ENCODE measurements at places on chromosomes 2 and 18.

GRCh38 chr2:32212295-32212694 is 46.6 kb downstream of the SLC30A6 start:
- no peak for DNase-seq

DNA sequence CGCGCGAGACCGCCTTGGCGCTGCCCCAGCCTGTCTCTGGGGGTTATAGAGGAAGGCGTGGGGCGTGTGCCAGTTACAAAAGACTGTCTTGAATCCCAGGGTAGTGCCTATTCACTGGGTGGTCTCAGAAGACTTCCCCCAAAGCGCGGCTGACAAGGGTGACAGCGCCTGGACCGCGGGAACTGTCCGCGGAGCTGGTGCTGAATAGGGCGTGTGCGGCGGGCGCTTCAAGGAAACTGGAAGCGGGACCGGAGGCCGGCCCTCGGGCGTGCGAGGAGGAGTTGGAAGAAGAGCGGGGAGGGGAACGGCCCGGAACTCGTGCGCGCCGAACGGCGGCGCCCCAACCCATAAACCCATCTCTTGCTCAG is 2.3 kb downstream of the EGR4 start:
- DNase-seq = no peak

DNA sequence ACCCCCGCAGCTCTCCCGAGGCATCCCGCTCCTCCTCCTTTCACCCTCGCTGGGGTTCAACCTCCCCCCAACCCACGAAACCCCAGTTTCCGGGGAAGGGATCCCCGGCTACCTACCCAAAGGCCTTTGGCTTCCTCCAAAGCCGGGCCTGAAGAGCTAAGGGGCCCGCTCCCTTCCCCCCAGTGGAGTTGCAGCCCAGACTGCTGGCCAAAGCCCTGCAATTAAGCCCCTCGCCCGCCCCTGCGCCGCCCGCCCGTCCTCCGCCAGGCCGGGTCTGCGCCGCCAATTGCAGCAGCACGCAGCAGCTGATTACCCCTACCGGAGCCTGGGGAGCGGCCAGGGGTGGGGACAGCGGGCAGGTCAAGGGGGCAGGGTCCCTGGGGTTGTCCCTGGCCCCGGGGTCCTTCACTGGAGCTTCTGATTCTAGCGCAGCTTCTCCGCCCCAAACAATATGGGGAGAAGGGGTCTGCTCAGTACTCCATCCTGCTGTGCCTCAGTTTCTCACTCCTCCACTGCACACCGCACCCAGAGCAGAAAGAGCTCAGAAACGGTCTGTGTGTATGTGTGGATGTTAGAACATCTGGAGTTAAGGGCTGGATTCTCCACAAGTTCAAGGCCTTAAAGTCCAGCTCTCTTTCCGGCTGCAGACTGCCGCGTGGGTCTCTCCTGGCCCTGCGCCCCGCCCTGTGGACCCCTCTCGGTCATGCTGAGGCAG is 16.9 kb downstream of the WNT10A start:
- DNase-seq = no peak

- DNase-seq = no peak
Observed at GRCh38 chr2:135525786-135526185, 5.2 kb downstream of the ZRANB3 start.

DNA sequence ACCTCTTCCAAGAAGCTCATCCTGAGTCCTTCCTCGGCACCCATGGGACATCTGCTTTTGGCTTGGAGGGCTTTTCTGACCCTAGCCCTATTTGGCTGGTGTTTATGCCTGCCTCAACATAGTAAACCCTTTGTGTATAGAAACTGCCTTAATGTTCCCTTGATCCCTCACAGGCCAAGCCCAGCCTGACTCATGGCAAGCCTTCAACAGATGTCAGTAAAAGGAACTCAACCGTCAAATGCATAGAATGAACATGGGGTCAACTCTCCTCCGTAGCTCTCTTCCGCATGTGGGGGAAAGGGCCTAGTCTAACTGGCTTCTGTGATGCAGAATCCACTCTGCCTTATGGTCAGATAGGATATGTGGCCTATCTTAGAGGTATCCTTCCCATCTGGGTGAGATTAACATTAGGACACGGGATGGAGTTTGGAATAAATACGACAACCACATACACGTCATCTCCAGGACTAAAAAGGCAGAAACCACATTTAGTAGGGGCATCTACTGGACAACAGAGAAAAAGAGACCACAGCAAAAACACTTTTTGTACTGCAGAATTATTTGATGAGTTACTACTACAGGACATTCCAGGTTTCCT is 2.5 kb upstream of the NPAS2 start:
- no peak for DNase-seq

DNA sequence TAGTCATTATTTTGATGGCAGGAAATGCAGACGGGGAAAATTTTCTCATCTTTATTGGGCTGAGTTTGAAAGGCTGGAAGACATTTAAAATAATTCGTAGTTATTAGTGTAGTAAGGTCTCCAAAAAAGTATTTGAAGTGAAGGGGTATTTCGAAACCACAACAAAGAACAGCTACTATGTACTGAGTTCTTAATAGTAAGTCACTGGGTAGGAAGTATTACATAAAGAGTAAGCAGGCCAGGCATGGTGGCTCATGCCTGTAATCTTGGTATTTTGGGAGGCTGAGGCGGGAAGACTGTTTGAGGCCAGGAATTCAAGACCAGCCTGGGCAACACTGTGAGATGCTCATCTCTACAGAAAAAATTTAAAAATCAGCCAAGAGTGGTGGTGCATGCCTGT is 113.6 kb downstream of the MEP1B start:
- DNase-seq = no peak

GRCh38 chr18:26637324-26637723 is 89.0 kb upstream of the KCTD1 start:
- DNase-seq = no peak

DNA sequence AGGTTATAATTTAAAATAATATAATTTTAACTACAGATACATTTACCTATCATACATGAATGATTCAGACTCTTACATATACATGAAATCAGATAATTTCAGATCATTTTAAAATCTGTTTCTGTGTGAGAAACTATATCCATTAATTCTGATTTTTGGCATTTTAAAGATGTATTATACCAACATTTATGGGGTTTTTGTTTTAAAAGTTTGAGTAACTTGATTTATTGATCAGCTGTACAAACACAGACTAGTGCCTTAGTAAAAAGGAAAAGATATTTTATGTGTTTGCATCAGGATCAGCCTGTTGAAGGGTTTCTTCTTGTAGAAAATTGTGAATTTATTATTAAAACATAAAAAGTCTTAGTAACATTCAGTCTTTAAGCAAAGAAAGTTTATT is 59.9 kb downstream of the KIAA1328 start:
- no peak for DNase-seq

GRCh38 chr2:241064008-241064801 is 37.9 kb downstream of the MTERF4 start:
- peak; percentile 47 for DNase-seq

DNA sequence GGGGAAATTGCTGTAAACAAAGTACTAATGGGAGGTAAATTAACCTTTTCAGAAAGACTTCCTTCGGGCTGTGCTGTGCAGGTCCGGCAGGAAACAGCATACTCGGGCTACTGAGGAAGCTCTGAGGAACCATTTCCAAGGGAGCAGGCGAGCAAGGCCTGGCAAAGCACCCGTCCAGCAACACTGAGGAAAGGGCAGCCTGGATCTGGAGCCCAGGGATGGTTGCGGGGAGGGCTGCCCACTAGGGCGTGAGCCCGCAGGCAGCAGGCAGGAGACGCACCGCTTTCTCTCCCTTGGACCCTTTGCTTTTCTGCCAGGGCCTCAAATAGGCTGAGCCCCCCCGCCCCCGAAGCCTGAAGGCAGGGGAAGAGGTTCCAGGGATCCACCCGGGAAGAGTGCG is 89.5 kb downstream of the SOX11 start:
- no peak for DNase-seq

DNA sequence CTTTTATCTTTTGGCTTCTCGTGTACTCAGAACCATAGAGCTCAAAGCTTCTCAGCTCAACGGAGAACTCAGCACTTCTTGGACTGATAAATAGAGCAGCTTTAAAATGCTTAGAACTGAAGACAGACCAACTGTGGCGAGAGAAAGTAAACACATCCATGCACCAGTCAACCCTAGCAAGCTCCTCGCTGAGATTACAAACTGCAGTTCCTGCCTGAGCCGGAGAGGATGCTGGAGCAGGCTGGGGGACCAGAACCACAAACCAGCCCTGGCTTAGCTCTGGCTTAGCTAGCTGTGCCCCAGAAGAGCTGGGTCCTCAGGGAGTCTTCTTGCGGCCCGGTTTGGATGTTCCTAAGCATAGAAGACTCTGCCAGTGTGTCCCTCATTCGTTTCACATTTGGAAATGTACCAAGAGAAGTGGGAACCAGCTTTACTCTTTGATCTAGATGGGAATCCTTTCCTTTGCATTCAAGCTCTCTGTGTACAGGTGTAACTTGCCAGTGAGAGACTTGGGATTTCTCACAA is 5.6 kb downstream of the PAX8 start:
- peak; percentile 25 for DNase-seq

DNA sequence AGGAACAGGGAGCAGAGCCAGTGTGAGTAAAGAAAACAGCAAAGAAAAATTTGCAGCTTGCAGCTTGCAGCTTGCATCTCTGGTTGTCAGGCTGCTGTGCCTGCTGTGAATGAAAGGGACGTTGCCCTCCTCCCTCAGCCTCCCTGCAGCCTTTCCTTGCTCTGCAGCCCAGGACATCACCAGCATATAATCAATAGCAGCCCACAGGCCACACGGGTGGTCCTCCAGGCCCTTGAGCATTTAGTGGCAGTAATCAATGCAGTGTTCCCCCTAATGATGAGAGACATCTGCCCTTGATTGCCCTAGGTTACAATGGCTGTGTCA is 122.2 kb upstream of the TACR1 start:
- DNase-seq = no peak

- no peak for DNase-seq
Observed at GRCh38 chr2:53827398-53828175, 32.2 kb downstream of the GPR75 start.

- DNase-seq = no peak
Observed at GRCh38 chr18:62327977-62328376, 2.9 kb downstream of the TNFRSF11A start.

- no peak for DNase-seq
Observed at GRCh38 chr2:22737144-22737543, 647.8 kb upstream of the KLHL29 start.

DNA sequence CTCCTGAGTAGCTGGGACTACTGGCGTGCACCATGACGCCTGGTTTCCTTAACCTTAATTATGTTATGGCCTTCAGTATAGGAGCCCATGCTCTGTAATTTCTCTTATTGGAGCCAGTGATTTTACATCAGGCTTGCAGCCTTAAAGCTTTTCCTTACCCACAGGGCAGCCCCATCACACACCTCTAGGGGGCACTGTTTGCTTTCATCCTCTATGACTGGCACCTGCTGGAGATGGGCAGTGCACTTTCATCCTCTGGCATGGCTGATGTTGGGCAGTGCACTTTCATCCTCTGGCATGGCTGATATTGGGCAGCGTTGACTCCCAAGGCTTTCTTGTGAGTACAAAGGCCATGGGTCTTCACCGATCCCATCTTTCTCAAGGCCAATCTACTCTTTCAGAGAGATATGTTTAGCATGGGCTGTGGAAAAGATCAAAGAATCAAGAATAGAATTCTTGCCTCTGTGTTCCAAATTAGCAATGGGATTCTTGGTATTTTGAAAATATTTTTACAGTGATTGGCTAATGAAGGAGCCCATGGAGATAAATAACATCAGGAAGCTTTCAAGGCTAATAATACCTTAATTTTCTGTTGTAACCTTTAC is 80.7 kb upstream of the MEX3C start:
- no peak for DNase-seq

DNA sequence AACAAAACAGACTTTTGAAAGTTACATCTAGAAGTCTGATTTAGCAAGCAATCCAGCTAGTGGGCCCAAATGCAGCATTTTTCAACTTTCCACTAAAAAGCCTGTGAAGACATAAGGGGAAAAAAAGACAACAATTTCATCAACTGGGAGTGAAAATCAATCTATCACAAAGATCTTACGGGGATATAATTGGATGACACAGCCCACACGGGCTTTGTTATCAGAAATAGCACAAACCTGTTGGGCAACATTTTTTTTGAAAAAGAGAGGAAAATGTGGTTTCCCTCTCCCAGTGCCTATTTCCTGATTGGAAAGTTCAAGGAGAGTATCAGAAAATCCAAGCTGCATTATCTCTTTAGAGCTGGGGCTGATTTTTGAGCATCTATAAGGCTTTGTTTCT is 132.7 kb downstream of the EVA1A start:
- DNase-seq = no peak

DNA sequence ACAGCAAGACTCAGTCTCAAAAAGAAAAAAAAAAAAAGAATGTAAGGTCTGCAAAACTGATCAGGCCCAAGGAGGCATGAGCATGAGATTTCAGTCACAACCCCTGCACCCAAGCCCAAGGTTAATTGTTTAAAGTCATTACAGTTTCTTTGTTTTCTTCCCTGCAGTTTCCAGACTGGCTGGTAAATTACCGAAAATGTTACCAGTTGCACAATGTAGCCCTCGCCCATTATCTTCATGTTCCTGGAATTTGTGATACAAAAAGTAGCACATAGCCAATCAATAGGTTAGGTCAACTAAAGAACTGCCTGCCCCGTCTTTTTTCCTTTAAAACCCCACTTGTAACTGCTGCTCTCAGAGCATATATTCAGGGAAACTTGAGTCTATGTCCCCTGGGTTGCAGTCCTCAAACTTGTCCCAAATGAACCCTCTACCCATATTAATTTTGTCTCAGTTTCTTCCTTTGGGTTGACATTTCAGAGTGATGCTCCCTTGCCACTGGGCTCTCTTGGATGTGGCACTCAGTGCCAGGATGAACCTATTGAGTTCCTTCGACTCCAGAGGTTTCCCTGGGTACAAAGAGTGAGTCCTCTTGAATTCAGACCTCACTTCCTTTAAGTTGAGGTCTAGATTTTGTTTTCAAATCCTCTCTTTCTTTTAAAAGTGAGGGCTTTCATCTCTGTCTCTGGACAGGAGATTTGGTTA is 216.2 kb upstream of the HS6ST1 start:
- DNase-seq = no peak

- DNase-seq = no peak
Observed at GRCh38 chr18:71831039-71831438, 713.1 kb downstream of the CBLN2 start.

DNA sequence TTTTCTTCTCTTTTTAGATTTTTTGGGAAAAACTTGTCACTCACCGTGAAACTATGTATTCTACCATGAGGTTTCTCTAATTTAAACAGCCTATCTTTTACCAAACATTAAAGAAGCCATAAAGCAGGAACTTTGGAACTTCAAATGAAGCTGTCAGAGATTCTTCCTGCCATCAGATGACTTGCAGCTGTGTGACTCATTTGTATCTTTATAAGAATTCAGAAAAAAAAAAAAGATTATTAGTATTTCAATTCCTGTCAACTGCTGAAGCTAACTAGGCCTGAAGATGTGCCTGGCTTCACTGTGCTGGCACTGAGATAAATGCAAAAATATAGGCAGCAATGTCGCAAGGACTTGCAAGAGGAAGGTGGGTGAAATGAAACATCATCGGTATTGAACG is 1399.1 kb upstream of the PIK3C3 start:
- DNase-seq = no peak

GRCh38 chr2:197760293-197760657 is 24.8 kb downstream of the BOLL start:
- no peak for DNase-seq

Measured in stimulated activated naive B cell treated with anti-CD40 and anti-IgM and Interleukin-4, amounts not matched to agents 10 μg/mL and 1 μg/mL and 100 μg/mL, for 72 hours (primary cell).